ENCODE measurements at places on chromosomes 7 and 10.

GRCh38 chr10:57968328-57969016, 299.2 kb downstream of the IPMK start:
- no peak for DNase-seq

- no peak for DNase-seq
Measured at GRCh38 chr10:52226197-52226847, 87.8 kb upstream of the DKK1 start.

- DNase-seq: no peak
Measured at GRCh38 chr10:70284542-70285475, 1.0 kb upstream of the NPFFR1 start.

DNA sequence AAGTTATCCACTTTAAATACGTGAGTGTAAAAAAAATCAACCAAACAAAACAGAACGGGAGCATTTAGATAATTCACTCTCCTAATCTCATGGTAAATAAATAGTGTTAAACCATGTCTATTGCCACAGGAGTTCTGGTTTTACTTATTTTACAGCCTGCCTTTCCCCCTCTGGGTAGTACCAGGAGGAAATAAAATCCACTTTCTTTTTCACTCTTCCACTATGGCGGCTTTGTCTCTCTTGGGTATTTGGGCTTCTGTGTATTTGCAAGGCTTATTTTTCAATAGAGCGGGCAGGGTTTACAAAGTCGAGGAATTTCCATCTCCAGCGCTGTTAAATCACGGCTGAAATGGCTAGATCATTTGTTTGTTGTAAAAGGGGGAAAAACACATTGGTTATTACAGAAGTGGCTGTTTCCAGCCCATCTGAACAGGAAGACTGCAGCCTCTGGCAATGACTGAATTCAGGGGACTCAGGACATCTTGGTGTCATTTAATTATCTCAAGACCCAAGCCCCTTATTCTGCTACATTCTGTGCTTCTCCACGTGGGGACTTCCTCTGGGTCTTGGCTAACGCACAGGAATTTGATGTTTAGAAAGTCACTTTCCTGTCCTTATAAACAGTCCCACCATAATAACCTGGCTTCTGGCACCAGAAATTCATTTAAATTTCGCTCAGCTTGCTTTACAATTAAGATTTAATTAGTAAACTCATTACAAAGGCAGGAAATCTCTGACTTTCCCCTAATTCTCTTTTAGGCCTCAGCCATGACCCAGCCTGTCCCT, 323.9 kb downstream of the GATA3 start:
- DNase-seq: no peak

DNA sequence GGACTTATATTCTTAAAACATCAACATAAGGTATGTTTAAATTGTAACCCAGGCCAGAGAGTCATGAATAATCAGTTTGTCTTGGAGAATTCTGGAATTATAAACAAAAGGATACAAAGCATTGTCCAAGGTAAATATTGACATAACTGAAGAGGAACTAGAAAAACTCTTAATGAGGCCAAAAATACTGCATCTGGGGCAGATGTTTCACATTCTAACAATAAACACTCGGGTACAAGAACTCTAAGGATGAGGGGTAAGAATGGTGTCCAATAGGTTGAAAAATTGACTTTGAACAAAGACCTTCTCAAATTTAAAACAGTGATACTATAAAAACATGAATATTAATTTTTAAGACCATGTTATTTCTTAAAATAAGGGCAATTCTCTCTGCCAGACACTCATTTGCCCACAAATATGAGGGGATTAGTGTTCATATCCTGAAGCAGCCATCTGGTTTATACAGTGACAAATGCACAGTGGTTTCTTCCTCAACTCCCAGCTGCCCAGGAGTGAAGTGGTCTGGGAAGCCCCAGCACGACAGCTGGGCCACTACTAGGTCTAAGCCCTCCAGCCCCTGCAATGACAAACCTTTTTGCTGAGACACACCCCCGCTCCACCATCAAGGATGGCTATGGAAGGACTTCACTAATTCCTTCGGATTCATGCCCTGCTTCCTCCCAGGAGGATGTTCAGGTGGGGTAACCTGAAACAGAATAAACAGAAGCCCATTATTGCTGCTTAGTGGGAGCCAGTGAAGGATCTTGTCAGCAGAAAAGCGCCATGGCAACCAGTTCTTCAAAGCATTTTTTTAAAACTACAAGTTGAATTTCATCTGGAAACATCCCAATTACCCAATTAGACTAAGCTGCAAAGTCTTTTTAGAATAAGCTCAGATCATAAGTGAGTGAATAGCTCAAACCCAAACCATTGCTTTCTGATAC, 107.5 kb upstream of the ARID5B start:
- DNase-seq: no peak
